Stimulated activated CD8-positive, alpha-beta memory T cell treated with anti-CD3 and anti-CD28 coated beads, Interleukin-15, amount 100 ng/mL, for 24 hours (primary cell): ENCODE measurements at places on chromosomes 1 and 21.

DNA sequence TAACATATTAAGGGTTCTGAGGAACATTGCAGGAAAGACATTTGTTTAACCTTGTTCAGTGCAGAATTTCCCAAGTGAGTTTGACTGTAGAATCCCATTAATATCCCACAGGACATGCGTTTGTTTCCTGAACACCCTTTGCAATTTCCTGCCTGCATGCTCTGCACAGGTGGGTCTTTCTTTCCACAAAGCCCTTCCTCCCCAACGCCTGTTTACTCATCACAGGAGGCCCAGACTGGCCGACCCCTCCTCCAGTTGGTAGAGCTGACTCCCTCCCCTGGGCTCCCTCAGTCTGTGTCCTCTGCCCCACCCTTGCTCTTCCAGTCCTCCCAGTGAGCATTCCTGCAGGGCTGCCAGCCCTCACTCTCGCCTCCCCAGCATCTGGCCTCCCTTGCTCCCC, 47.5 kb upstream of the CTPS1 start:
- no peak for DNase-seq

GRCh38 chr1:243596431-243597062, 253.5 kb downstream of the AKT3 start:
- DNase-seq, result no peak

- DNase-seq, result no peak
These were observed 12.5 kb downstream of the PM20D1 start for GRCh38 chr1:205837382-205837970.

DNA sequence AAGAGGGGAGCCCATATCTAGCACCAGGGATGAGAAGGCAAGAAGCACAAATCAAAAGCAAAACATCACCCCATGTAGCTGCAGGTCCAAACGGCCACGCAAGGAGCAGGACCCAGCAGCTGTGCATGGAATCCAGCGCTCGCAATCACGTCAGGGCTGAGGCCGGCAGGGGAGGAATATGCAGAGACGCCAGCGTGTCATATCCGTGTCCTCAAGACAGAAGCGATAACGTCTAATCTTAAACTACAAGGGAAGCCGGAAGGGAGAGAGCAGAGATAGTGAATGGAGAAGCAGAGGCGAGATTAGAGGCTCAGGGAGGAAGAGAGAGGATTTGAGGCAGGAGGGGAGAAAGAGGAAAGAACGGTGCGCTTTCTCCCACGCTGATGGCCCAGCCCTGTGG, 39.1 kb downstream of the FBXO2 start:
- no peak for DNase-seq

DNA sequence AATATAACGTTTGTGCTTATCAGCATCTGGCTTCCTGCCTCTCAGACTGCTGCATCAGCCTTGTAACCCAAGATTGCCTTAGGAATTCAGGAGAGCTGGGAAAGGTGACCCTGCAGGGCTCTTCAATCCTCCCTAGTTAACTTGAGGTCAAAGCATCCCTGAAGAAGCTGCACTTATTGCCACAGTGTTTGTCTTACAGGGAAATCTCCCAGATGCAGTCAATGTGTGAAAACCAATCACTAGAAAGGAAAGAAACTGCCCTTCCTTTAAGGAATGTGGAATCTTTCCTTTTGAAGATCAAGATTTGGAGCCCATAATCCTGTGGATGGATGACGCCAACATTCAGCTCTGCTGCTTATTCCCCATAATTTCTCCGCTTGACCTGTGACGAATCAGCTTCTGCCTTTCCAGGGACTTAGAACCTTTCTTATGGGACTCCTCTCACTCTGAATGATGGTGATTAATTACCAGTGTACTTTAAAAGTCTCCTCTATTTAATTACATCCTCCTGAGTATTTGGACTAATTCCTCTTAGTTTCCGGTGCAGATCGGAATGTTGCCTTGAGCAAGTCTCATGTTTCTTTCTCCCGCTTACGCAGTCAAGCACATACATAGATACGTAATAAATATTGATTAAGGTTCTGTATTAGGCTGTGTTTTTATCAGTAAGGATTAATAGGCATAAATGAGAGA, 14.4 kb downstream of the ADAMTS5 start:
- DNase-seq, result no peak

DNA sequence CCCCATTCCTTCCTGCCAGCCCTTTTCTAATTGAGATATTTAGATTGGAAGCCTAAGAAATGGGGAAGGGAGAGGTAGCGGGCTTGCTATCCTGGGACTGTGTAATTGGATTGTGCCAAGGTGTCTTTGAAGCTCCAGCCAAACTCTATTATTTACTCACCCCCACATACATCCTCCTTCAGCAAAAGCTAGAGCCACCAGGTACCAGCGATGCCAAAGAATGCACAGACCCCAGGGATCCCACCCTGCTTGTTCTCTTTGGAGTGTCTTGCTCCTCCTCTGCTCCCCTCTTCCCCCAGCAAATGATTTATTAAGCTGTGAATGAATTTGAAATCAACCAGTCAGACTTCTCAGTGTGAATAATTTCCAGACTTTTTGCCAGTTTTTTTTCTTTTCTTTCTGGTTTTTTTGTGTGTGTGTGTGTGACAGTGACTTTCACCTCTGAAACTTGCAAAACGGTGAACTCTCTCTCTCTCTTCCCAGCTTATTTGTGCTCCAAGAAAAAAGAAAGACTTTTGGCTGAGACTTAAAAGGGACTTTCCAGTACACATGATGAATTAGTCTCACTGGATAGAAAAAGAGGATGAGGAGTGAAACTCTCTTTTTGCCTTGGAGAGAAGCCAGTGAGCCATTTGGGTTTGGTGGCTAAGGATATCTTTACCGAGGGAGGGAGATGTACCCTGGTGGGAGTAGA, 1.8 kb downstream of the VASH2 start:
- DNase-seq, result no peak

DNA sequence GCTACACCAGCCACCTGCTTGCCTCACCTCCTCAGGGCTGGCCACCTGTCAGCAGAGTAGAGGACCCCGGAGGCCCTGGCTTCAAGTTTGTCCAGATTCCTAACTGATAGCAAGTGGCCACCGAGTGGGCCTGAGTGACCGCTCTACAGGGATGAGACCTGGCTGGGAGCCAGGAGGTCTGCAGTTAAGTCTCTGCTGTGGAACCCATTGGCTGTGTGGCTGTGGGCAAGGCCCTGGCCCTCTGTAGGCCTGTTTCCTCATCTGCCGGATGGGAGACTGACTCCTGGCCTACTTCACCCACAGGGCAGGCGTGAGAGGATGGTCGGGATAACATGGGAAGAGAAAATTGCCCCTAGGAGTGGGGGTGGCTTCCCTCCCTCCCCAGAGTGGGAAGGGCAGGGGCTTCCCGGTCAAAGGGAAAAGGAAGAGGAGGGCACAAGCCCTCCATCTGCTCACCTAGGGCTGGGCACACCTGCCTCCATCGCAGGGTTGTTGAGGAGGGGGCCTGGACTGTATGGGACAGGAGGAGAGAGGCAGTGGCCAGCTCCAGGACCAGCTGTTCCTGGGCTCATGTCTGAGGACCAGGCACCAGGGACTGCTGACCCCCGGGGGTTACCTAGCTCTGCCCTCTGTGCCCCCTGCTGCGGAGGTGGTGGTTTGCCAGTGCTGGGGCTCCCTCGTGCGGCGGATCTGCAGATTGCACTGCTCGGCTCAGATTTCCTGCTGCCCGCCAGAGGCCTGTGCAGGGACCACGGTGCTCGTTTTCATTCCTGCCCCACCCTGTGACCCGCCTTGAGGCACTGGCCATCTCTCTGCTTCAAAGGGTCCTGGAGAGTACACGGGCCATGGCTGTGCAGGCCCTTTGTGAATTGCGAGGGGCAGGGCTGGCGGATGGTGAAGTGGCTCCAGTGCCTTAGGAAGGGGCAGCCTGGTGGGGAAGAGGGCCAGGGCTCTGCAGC, 9.1 kb upstream of the MTFR1L start:
- DNase-seq, result peak; percentile 82
